ENCODE measurements at places on chromosomes 6 and 20. TPM values are rescaled to one million over a fixed set of nuclear protein-coding genes. Genes with fewer than 3 reads are reported as not detected.
A peak's percentile ranks its signal among the peaks of the same experiment; 100 is the strongest.

DNA sequence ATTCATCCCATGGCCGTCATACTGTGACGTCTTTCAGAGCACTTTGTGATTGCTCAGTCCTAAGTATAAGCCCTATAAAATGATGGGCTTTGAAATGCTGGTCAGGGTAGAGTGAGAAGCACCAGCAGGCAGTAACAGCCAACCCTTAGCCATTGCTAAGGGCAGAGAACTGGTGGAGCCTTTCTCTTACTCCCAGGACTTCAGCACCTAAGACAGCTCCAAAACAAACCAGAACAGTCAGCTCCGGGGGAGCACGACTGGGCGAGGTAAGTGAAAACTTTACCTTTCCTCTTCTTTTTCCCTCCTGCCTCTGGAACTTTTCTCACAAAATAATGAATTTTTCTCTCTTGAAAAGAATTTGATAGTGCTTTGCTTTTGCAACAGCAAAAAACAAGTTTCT is at the start of gene VIP:
VIP (plus strand) TSS at position 104 of the 400 bp plus-strand sequence. CDS start 1,381 bp downstream, outside the sequence.
- no peak for DNase-seq
- H3K27ac ChIP-seq, result no peak within 1 kb of the TSS
- H3K4me1 ChIP-seq, result 0 out of 2 replicates have a peak, but pooled peaks cover 6% of the 10 kb centered on the region
- H3K27me3 ChIP-seq, result no peaks in the 10 kb centered on the region
- H3K36me3 ChIP-seq, result no peaks in the 10 kb centered on the region

GRCh38 chr20:6473197-6473596 is 294.3 kb upstream of the BMP2 start:
- H3K36me3 ChIP-seq, result no peaks in the 10 kb centered on the region
- no peak overlapping the region for H3K27ac ChIP-seq
- no peaks in the 10 kb centered on the region for H3K4me1 ChIP-seq
- no peaks in the 10 kb centered on the region for H3K27me3 ChIP-seq

DNA sequence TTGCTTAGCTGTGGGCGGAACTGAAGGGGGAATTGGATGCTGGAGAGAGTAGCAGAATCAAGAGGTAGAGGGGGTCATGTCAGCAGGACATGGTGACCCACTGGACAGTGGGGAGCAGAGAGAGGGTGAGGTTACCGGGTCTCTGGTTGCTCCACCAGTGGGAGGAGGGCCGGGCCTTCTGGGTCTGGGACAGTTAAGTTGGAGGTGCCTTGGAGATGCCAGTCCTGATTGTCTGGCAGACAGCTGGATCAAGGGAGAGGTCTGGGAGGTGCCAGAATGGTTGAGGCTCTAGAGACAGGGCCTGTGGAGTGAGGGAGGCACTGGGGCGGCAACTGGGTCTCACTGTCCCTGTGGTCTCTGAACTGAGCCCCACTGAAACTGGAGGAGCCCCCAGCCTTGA is 24.6 kb downstream of the MANBAL start:
- no peak for DNase-seq
- H3K36me3 ChIP-seq, result 0 out of 2 replicates have a peak, but pooled peaks cover 6% of the 10 kb centered on the region
- H3K4me3 ChIP-seq, result no peak overlapping the region
- no peaks in the 10 kb centered on the region for H3K4me1 ChIP-seq

LY6G6F gene
- not detected for total RNA-seq

DNA sequence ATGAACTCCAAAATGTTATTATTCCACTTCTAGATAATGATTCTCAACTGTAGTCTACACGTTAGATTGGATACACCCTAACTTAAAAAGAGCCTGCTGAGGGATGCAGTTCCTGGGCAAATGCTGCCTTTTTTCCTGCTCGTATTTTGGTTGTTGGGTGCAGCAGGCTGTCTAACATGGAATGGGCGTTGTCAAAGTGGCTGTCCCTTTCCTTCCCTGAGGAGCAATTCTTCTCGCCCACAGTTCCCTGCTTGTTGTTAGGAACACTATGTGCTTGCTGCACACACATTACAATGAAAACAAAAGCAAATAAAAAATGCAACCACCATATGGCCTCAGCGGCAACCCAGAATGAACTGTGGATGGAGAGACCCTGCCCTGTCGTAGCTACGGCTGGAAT is 1.7 kb upstream of the ADGRF5 start:
- H3K27ac ChIP-seq, result 0 out of 2 replicates have a peak overlapping the region, but pooled peaks have one; percentile 79
- peaks cover 82% of the 10 kb centered on the region for H3K4me1 ChIP-seq
- no peaks in the 10 kb centered on the region for H3K27me3 ChIP-seq
- H3K36me3 ChIP-seq, result peaks cover 18% of the 10 kb centered on the region

GRCh38 chr20:3818155-3819151 is 1.9 kb upstream of the AP5S1 start:
- no peaks in the 10 kb centered on the region for H3K27me3 ChIP-seq
- peaks cover 10% of the 10 kb centered on the region for H3K4me1 ChIP-seq
- 0 out of 2 replicates have a peak, but pooled peaks cover 8% of the 10 kb centered on the region for H3K36me3 ChIP-seq
- H3K4me3 ChIP-seq, result no peak overlapping the region

BPIFA1 gene
- not detected for total RNA-seq

Data from PC-9 (cell line).